ENCODE measurements at places on chromosomes 5 and 9.

- no peak for DNase-seq
Observed at GRCh38 chr5:158212917-158213316, 354.0 kb upstream of the CLINT1 start.

DNA sequence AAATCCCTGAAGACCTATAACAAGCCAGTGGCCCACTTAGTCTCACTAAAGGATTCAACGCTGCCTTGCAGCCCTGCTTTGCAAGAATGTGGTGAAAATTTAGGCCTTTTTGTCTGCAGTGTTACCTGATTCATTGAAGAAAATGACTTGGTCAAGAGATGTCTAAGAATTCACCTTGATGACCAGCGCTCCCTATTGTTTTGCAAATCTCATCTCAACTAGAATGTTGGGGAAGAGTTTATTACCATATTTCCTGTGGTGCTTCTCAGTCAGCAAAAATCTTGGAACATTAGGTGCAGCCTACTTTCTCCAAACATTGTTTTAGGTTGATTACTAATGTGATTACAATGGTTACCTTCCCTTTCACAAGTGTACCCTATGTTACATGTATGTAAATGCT is 53.5 kb downstream of the PLK2 start:
- no peak for DNase-seq

DNA sequence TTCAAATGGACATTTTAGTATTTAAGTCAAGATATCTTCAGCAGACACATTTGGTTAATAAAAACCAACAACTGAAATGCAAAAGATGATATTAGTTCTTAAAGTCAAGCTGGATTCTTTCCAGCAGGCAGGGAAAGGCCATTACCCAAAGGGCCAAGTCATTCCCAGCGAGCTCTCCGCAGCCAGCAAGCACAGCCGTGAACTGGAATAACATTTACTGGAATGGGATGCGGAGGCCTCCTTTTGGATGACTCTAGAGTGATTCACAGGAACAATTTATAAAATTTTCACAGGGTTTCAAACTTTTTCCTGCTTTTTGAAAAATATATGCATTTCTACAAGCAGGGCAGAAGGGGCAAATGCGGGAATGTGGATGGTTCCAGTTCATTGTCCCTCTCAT is 76.6 kb upstream of the DAB2 start:
- DNase-seq = no peak

DNA sequence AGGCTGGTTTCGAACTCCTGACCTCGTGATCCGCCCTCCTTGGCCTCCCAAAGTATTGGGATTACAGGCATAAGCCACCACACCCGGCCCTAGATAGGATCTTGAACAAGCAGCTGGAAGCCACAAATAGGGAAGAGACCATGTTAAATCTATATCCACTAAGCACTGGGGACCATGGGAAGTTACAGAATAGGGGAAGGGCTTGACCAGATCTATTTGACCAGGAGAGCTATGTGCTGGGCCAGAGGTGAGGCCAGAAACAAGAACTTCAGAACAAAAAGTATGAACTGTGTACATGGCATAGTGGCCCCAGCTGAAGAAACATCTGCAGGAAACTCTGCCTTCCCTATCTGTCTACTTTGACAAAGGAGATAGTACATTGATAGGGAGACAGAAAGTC is 10.8 kb downstream of the KLF4 start:
- DNase-seq = no peak

GRCh38 chr9:79812099-79812498 is 240.3 kb downstream of the TLE4 start:
- DNase-seq = no peak

DNA sequence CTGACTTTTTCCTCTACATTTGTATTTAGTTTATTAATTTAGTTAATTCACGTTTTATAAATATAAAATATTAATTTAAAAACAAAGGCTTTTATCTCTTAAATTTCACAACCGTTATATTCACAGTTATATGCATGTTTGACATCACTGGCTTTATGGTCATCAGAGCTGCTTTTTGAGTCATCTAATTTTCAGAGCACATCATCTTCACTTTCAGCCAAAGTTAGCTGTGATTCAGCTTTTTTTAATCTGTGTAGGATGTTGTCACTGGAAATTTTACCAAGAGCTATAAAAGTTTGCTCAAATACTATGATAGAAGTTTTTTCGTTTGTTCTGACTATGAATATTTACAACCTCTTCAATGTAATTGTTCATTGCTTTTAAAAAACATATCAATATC is 12.4 kb downstream of the CDC37L1 start:
- DNase-seq = no peak

GRCh38 chr5:65103756-65104440 is 335.2 kb downstream of the CWC27 start:
- peak; percentile 30 for DNase-seq

GRCh38 chr5:36730537-36731216 is 124.3 kb downstream of the SLC1A3 start:
- no peak for DNase-seq

GRCh38 chr5:41796061-41796460 is 74.2 kb downstream of the OXCT1 start:
- no peak for DNase-seq

DNA sequence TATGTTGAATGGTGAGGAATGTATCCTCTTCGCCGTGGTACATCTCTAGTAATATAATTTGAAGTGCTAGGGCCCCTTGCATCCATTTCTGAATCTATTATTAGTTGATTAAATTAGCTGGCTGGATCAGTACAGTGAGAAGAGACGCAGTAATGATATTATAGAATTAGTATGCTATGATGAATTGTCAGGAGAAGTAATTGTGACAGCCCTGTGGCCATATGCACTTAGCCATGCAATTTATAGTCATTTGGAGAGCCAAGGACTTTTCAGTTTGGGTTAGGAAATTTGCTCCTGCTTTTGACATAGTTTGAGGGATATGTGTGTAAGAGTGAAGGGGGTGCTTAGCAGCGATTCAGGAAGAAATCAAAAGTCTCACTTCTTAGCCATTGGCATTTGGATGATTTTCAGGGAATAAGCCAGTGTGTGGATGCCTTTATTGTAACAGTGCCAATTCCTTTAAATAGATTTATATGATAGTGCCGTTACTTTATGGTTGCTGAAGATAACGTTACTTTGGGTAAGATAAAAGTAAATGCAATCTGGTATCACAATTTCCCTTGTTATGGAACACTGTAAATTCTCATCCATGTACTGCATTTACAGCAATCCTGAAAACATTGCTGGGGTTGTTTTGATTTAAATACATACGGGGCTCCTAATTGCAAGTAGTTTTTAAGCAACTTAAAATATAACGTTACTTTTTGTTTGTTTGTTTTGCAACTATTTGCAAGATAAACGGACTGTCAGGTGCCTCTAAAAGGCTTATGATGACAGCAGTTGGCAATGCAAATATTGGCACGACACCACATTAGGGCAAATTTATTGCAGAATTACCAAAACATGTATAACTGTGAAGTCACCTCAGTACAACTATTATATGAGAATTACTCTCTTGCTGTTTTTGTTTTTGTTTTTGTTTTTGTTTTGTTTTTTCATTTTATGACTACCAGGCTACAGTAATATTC is 875.4 kb upstream of the WWC1 start:
- no peak for DNase-seq

DNA sequence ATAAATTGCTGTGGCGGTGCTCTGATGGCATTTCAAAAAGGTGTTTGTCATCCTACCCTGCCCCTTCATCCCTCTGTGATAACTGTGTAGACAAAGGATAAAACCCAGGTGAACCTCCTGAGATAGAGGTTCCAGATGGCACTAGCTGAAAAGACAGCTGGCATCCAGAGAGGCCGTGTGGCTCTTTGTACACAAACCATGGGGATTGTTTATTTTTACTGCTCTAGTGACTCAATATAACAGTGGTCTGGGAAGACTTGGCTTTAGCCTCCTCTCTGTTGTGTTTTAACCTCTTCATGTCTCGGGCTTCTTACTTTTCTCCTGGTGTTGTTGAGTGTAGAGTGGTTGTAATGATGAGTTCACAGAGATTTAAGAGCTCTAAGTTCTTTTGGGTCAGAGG is 48.8 kb downstream of the SH3GL2 start:
- no peak for DNase-seq

DNA sequence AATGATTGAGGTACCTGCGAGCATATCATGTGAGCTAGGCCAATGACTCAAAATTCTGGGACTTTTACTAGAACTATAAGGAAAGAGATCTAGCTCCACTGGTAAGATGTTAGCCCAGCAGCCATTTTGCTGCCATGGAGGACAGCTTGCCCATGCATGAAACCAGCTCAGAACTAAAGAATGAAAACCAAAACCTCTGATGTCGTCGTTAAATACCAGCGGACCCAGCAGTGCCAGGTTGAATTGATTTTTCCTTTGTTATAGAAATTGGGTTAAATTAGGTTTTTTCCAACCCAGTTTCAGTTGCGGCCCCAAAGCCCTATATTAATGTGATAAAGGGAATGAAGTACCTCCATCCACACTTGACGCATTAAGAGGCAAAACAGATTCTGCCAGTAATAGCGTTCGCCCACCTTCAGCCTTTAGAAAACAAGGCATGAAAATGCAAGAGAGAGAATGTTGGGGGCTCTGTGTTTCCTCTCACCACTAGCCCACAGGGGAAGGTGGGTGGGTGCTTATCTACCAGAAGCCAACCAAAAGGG is 5.5 kb upstream of the ITK start:
- DNase-seq = peak; percentile 69

- DNase-seq = no peak
Observed at GRCh38 chr9:91298311-91298710, 63.4 kb downstream of the AUH start.

- DNase-seq = no peak
Observed at GRCh38 chr9:35229066-35229778, 67.4 kb downstream of the UNC13B start.

DNA sequence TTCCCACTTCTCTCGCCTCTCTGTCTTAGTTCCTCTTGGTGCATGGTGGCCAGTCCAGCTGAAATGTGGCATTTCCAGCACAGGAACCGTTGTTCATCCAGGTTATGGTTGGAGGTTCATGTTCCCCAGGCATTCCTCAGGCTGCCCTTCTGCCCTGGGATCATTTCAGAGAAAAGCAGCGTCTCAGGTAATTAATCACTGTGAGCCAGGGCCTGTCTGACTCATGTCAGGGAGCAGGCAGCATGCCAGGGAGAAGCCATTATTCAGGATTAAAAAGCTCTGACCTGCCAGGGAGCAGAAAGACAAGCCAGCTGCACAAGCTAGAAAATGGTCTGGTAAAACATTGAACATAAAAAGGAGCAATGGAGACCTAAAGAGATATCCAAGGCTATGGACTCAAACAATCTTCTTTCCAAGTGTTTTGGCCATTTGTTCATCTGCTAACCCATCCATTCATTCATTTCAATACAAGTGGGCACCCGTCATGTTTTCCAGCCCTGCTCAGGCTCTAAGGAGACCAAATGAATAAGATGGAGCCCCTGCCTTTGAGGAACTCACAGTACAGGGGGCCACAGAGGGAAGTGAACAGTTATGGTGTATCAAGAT is 241.4 kb downstream of the DRD1 start:
- DNase-seq = no peak

DNA sequence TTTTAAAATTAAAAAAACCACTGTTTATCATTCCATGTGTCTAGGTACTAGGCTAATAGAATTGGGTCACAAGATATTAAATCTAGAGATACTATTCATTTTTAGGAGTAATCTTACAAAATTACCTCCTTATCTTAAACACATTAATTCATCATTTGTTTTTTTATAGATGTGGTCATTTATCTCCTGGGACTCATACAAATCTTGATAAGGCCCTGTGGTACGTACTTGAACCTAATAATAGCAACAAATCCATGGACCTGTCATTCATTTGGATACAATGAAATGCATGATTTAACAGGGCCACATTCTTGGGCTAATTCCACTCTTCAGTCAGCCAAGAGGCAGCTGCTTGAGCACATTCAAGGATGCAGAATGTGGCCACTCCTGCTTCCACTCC is 66.4 kb upstream of the MARCHF11 start:
- no peak for DNase-seq

- DNase-seq = no peak
Observed at GRCh38 chr9:35691334-35691650, 1.6 kb upstream of the TPM2 start.

DNA sequence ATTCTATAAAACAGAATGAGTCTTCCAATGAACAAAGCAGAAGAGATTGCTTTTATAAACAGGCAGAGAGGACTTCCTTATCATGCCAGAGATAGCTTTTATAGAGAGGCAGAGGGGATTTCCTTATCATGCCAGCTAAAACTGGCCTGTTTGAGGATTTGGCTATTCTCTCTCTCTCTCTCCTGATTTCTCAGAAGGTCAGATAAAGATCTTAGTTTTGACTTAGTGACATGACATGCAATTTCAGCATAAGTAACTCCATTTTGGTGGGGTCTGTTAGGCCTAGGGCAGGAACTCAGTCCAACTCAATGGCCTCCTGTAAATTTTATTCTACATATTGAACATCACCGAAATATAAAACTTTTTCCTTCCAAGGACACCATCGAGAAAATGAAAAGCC is 31.5 kb upstream of the DENND4C start:
- DNase-seq = no peak

GRCh38 chr9:27569406-27569805 is 3.9 kb downstream of the C9orf72 start:
- no peak for DNase-seq

DNA sequence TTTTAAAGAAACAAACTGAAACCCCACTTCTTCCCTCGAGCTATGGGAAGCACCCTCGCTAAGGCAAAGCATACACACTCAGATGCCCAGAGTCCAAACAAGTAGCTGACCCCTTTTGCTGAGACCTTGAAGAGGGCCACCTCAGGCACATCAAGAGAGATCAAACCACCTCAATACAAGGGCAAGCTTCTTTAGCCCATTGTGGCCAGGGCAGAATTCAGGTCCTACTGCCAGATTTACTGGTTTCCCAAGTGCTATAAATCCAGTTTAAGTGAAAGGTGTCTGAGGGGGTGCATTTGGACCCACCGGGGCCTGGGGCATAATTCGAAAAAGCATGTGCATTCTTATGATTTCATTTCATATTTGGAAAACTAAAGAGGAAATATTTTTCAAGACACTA is 40.4 kb downstream of the NEURL1B start:
- DNase-seq = no peak

- no peak for DNase-seq
Observed at GRCh38 chr9:78171651-78172050, 64.2 kb upstream of the CEP78 start.

All from stimulated activated CD8-positive, alpha-beta memory T cell treated with anti-CD3 and anti-CD28 coated beads, Interleukin-4, amount 100 ng/mL, for 48 hours (primary cell).